ENCODE measurements at places on chromosomes 11 and 22.

DNA sequence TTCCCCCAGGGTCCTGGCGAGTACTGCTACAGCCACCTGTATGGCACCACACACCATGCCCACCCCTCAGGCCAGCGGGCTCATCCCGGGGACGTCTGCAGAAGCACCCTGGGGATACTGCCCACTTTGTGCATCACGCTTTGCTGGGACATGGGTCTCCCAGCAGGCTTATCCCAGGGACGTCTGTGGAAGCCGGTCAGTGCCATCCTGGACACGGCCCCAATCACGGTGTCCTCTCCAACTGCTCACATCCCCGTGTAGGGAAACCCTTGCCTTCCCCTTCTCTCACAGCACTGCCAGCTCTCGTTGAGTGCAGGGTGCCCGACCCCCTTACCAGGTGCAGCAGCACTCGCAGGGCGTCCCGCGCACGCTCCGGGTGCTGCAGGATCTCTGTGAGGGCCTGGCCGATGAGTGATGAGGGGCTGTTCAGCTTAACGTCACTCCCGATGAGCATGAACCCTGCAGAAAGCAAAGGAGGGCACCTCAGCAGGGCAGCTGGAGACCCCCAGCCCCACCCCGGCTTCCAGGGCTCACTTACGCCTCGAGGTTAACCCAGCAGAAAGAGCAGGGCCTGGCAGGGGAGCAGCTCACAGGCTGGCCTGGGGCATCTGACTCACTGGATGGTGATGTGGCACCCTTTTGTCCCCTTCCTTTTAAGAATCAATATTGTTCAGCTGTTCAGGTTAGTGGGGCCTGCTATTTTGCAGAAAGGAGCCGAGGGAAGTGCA lies 76.9 kb upstream of the PITPNB start:
- no peak for DNase-seq

DNA sequence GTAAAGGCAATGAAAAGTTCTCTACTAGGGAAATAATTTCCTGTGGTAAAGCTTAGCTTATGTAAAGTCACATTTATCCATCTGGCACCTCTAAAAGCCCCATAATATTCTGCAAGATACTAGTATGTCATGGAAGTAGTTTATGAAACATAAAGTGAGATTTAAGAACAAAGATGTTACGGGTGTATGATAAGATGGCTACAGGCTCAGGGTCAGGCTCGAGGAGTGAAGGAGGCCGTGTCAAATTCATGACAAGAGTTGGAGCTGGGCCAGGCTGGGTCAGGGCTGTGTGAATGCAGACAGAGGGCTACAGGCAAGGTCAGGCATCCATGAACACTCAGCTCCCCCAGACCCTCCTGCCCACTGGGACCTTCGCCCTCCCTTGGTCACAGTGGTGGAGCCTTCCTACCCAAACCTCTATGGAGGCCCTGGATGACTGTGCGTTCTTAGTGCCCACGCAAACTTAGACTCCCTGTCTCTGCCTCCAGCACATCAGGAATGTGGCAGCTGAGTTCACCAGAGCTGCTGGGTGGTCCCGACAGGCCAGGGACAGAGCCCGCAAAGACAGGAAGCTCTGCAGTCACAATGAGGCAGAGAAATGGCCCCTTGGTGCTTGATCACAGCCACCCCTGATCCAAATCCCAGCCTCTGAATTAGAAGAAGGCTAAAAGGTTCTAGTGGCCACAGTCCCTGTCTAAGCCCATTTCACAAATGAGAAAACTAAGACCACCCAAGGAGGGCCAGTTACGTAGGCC lies 14.8 kb downstream of the IGLL5 start:
- DNase-seq = no peak

GRCh38 chr11:100709233-100709957 lies 22.3 kb downstream of the ARHGAP42 start:
- no peak for DNase-seq

DNA sequence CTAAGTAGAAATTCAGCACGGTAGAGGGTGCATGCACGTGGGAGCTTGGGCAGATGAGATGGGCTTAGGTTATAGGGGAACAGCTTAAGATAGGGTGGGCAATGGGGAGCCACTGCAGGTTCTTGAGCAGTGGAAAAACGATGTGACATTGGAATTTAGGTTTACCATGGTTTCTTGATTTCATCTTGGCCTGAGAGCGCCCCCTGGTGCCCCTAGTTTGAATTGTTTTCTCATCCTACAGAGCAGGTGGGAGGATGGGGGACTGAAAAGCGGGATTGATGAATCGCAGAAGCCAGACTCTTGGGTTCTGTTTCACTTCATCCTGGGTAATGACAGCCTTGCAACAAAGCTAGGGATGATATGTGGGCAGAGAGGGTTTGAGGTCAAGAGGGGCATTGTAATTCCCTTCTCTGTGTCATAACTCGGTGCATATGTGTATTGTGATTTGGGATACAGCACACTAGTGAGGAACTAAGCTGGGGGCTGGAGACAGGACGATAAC lies 6.7 kb upstream of the MCAM start:
- peak; percentile 78 for DNase-seq

GRCh38 chr11:117959438-117960149 lies 26.6 kb upstream of the IL10RA start:
- no peak for DNase-seq

DNA sequence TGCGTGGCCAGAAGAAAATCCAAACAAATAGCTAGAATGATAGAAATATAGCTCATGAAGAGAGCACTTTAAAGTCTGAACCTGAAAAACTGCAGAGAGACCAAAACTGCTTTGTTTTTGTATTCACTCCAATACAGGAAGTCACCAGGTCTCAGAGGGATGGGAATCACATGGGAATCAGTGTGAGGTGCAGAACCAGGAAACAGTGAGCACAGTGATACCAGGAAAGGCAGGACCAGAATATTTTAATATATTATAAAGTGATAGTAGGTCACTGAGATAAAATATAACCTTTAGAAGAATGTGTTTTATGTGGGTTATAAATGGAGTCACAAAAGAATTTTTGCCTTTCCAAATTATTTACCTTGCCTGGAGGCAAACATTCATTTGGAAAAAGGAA lies 277.3 kb downstream of the CASP12 start:
- DNase-seq = no peak

DNA sequence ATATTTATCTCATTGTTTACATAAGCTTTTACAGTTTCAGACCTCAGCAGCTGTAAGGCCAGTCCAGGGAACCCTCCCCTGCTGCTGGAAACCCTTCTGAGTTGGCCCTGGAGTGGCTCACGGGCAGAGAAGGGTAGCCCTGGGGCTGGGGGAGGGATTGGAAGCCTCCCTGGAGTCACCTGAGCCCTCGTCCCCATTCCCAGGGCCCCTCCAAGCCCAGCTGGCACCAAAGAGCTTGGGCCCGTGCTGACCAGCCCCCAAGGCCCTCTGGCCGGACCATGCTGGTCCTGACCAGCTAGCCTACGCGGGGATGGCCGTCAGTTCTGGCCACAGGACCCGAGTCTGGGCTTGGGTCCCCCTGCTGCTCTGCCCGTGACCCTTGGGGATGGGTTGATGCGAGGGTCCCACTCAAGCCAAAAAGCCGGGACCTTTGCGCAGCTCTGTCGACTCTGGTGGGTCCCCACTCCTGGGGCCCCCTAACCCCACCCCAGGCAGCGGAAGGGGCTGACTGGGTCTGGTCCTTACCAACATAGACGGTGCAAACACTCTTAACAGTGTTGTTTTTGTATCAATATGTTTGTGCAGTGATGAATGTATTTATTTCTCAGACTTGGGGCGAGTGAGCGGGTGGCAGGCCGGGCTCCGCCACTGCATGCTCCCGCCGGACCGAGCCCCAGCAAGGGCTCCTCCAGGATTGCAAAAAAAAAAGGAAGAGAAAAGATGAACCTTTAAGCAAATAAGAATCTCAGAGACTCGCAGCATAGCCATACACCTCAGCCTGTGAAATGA lies 17.5 kb upstream of the TMEM191C start:
- DNase-seq = no peak

DNA sequence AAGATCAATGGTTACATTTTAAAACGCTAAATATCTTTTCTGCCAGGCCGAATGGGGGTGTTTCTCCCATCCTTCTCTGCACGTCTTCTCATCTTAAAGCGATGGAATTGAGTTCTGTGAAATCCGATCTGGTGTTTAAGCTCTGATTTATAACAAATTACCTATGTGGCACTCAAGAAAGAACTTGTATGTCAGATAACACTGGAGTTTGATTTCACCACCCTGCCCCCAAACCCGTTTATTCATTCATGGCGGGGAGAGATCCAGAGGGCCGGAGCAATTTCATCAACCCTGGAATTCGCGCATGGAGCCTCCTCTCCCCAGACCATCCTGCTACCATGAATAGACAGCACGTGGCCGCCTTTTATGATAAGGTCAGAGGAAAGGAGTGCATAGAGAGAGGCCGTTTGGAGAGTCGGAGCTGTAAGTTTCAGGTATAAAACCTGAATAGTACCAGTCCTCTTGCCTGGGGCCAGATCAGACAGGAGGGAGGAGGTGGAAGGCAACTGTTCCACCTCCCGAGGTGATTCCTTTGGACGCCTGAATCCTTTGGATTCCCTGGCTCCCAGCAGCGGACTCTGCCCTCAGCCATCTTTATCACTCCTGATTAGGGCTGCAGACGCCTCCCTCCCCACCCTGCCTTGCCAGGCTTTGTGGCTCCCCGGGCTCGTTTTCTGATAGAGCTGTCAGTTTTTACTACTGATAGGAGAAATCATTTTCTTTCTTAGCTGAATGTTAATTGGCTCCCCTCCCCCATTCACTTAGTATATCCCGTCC lies 27.3 kb upstream of the NFAM1 start:
- DNase-seq = no peak

GRCh38 chr11:12003336-12003735 lies 5.1 kb downstream of the DKK3 start:
- no peak for DNase-seq

- DNase-seq = no peak
These were observed 41.6 kb upstream of the UCP3 start for GRCh38 chr11:74050465-74050864.

DNA sequence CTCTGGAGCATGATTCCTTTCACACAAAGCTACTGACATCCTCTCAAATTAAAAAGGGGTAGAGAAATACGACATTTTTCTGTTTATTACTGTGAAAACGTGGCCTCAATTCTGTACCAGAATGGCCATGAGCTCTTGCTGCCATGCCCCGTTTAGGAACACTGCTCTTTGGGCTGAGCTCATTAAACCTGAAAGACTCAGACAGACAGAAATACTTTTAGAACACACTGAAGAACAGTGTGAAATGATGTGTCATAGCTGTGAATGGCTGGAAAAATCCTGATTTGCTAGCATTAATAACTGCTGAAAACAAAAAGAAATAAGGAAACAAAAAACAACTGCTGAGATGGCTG lies 32.2 kb upstream of the TMEM135 start:
- no peak for DNase-seq

GRCh38 chr11:14446701-14447169 lies 52.9 kb downstream of the COPB1 start:
- no peak for DNase-seq

DNA sequence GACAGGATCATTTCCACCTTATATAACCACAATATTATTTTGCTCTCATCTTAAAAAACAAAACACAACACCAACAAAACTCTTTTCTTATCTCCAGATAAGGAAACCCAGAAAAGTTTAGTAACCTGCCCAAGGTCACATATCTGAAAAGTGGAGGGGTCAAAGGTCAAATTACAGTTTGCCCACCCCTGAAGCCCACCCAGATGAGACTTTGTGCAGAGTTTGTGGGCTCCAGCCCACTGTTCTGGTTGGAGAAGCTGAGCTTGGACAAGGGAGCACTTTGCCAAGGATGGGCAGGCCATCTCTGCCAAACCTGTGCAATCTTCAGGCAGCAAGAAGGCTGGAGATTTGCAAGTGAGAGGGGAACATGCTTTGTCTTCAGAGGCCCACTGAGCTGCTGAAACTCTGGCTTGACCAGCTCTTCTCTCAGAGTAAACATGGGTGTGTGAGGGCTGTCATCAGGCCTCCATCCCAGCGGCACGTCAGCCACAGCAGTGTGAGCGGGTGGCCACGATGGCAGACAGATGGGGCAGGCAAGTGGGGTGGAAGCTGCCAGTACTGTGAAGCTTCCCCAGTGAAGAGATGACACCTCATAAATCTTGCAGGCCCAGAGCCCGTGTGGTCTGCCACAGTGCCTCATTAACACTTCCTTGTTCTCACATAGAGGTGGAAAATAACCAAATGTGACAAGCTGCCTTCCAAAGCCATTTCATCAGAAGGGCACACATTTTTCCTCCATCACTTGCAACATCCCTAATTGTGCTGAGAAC lies 111.8 kb downstream of the CCDC81 start:
- no peak for DNase-seq

- DNase-seq = no peak
These were observed 31.4 kb downstream of the PPM1F start for GRCh38 chr22:21921184-21921721.

DNA sequence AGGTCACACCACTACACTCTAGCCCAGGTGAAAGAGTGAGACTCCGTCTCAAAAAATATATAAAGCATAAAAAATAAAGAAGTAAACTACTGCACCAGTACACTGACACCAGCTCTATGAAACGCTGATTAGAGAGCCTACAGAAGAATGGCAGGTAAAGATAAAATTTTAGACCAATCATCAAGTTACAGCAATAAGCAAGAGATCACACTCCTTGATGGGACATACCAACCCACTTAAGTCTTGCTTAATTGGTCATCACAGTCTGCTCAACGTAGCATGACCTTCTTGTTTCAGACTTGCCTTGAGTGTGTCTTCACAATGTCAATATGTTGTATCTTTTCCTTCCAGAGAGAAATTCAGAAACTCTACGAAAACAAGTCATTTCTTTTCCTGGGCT lies 12.5 kb downstream of the SRPRA start:
- DNase-seq = no peak

GRCh38 chr11:103946793-103947545 lies 89.5 kb upstream of the DDI1 start:
- no peak for DNase-seq

DNA sequence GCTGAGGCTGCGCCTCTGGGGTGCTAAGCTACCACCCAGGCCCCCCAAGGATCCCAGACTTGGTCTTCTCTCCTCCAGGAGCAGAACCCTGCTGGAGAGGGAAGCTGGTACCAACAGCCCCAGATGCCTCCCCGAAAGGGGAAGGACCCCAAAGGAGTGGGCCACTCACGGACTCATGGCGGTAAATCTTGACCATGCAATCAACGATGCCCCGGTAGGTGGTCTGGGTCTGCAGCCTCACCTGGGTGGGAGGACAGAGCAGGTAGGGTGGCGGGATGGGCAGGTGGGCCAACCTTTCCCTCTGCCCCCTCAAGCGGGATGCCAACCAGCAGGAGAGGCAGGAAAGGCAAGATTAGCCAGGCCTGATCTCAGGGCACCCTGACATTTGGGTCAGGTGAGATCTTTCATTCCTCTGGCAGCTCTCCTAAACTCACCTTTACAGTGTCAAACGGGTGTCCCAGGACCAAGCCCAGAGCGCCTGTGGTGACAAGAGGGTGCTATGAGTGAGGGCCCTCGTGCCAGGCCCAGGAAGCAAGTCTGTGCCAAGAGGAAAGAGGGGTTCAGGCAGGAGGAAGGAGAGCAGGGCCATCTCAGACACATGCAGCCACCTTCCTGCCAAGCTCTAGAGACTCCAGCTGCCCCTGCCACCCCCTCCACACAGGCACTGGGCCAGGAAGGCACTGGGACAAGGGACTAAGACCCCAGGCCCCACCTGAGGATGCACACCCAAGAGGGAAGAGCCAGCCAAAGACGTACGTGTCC lies 2.6 kb downstream of the SLC25A45 start:
- no peak for DNase-seq

Measured in midbrain (tissue), 1 donor.